ENCODE measurements at places on chromosomes 1 and 21. TPM values are rescaled to one million over a fixed set of nuclear protein-coding genes. Genes with fewer than 3 reads are reported as not detected.

The PDC gene
- total RNA-seq: not detected

The PRDM16 gene
- 0.17 TPM for total RNA-seq

The CLIC6 gene
- not detected for total RNA-seq

The ZNF593OS gene
- not detected for total RNA-seq

The LRRC38 gene
- total RNA-seq: 4.8 TPM

The IL20 gene
- total RNA-seq: not detected

The FOXD3 gene
- 0.17 TPM for total RNA-seq

The COA7 gene
- total RNA-seq: 17.6 TPM

The DNAH14 gene
- total RNA-seq: 42.8 TPM

The ADAM30 gene
- total RNA-seq: not detected

The CYP4A22 gene
- total RNA-seq: not detected

The DOP1B gene
- total RNA-seq: 8.9 TPM

The COL24A1 gene
- 0.17 TPM for total RNA-seq

The KMO gene
- 1.2 TPM for total RNA-seq

The CENPF gene
- total RNA-seq: 101 TPM

The ANGPTL7 gene
- total RNA-seq: not detected

The S100A7 gene
- not detected for total RNA-seq

The PLCH2 gene
- total RNA-seq: 5.9 TPM

The BCAS2 gene
- 70.1 TPM for total RNA-seq

The NHLH1 gene
- not detected for total RNA-seq
